ENCODE measurements at places on chromosomes 4 and X.

- no peak overlapping the region for H3K27ac ChIP-seq
- no peak overlapping the region for H3K4me3 ChIP-seq
- H3K4me1 ChIP-seq = no peaks in the 10 kb centered on the region
- no peaks in the 10 kb centered on the region for H3K27me3 ChIP-seq
- no peaks in the 10 kb centered on the region for H3K36me3 ChIP-seq
Observed at GRCh38 chr4:37715889-37716402, 29.8 kb upstream of the RELL1 start.

DNA sequence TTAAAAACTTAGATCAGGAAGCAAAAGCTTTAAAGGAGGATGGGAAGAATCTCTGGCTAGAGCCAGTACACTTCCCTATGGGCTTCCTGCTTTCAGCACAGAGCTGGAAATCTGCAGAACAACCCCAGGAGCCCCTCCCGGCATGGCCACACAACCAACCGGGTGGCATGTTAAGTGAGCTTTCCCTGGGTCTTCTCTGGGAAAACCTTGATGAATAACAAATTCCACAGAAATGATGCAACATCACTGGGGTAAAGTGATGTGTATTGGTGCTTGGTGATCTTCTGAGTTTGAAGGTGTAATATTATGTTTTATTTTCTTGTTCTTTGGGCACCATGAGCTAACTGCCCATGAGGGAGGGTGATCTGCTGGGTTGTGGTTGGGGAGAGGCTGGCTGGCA lies 22.1 kb downstream of the NHS start:
- no peak for DNase-seq
- no peaks in the 10 kb centered on the region for H3K36me3 ChIP-seq
- no peaks in the 10 kb centered on the region for H3K27me3 ChIP-seq
- H3K27ac ChIP-seq = no peak overlapping the region

- no peaks in the 10 kb centered on the region for H3K27me3 ChIP-seq
- DNase-seq = no peak
- no peak overlapping the region for H3K4me3 ChIP-seq
- no peaks in the 10 kb centered on the region for H3K36me3 ChIP-seq
- peaks cover 10% of the 10 kb centered on the region for H3K4me1 ChIP-seq
Observed at GRCh38 chr4:170091069-170091696, 1.4 kb upstream of the AADAT start.

DNA sequence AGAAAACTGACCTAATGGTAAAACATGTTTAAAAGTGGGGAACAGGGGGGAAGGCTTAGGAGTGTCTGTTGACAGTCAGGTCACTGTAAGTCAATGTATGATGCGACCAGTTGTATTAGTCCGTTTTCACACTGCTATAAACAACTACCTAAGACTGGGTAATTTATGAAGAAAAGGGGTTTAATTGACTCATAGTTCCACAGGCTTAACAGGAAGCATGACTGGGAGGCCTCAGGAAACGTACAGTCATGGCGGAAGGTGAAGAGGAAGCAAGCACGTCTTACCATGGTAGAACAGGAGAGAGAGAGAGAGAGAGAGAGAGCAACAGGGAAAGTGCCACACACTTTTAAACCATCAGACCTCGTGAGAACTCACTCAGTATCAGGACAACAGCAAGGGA lies 13.0 kb upstream of the PLAC1 start:
- no peaks in the 10 kb centered on the region for H3K4me1 ChIP-seq
- H3K36me3 ChIP-seq = no peaks in the 10 kb centered on the region
- H3K27me3 ChIP-seq = no peaks in the 10 kb centered on the region
- peak overlapping the region; percentile 31 for H3K27ac ChIP-seq
- H3K4me3 ChIP-seq = no peak overlapping the region

GRCh38 chr4:144356941-144357381 lies 216.4 kb upstream of the GYPA start:
- H3K4me3 ChIP-seq = no peak overlapping the region
- no peaks in the 10 kb centered on the region for H3K36me3 ChIP-seq
- no peak overlapping the region for H3K27ac ChIP-seq
- no peaks in the 10 kb centered on the region for H3K4me1 ChIP-seq
- no peak for DNase-seq

DNA sequence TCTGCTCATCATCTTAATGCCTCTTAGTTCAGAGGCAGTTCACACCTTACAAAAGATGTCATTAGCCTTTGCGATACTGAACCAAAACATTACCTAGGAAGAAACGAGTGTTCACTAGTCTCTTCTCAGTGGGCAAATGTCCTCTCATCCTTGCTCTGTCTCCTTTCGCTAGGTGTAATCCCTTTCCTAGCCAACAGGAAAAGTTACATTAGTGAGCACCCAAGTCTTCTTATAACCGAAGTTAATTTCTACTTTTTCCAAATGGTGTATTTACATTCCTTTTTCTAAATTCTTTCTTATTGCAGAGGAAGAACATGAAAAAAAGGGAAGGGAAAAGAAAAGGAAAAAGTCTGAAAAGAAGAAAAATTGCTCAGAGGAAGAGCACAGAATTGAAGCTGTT lies 46.9 kb downstream of the SMIM31 start:
- H3K36me3 ChIP-seq = no peaks in the 10 kb centered on the region
- no peaks in the 10 kb centered on the region for H3K4me1 ChIP-seq
- no peak for DNase-seq
- H3K4me3 ChIP-seq = no peak overlapping the region
- no peak overlapping the region for H3K27ac ChIP-seq

DNA sequence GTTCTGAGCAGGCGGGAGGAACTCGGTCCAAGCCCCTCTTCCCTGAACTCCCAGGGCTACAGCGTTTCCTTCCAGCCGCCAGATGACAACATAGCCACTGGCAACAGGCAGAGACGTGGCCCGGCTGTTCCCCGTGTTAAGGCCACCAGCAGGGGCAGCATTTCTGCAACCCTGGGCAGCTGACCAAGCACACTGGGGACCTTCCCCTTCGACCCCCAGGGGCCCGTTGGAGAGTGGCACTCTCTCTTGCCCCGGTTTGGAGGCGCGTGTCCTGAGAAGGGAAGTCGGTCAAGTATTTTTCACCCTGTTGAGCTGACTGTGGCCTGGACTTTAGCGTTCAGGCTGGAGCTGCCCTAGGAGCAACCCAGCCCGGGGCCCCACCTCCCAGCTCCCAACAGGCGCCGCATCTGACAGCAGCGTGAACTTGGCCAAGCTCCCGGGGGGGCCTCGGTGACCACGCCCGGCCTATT lies 37.6 kb downstream of the ZBTB49 start:
- no peaks in the 10 kb centered on the region for H3K27me3 ChIP-seq
- H3K4me3 ChIP-seq = no peak overlapping the region
- H3K4me1 ChIP-seq = peaks cover 10% of the 10 kb centered on the region
- no peak overlapping the region for H3K27ac ChIP-seq

DNA sequence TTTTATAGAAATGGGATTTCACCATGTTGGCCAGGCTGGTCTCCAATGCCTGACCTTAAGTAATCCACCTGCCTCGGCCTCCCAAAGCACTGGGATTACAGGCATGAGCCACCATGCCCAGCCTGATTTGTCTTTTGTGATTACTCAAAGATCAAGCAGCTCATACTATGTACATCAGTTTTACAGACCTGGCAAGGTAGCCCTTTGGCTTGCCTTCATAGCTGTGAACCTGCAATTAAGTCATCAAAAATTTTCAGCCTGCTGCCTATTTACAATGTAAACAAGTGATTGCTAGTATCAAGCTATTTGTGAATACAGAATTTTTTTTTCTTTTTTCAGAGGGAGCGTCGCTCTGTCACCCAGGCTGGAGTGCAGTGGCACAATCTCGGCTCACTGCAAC lies 46.2 kb downstream of the GSX2 start:
- H3K4me1 ChIP-seq = no peaks in the 10 kb centered on the region
- no peak for DNase-seq
- no peak overlapping the region for H3K27ac ChIP-seq
- H3K4me3 ChIP-seq = no peak overlapping the region
- H3K27me3 ChIP-seq = no peaks in the 10 kb centered on the region

DNA sequence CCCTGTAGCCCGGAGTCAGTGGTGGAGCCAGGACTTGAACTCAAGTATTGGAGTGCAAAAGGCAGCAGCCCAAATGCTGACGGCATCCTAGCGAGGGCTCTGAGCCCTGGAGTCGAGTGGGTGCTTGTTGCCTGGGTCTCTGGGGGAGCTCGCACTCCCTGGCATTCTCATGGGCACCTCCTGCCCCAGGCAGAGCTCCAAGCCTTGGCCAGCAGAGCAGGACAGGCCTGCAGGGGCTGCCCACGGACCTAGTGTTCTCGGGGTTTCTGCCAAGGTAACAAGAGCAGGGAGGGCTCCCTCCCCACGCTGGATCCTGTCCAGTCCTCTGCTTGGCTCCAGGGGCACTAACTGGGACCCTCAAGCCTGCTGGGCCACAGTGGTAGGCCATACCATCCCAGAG lies 17.6 kb upstream of the WFS1 start:
- H3K27ac ChIP-seq = no peak overlapping the region
- H3K4me3 ChIP-seq = no peak overlapping the region
- no peak for DNase-seq
- peaks cover 6% of the 10 kb centered on the region for H3K27me3 ChIP-seq

DNA sequence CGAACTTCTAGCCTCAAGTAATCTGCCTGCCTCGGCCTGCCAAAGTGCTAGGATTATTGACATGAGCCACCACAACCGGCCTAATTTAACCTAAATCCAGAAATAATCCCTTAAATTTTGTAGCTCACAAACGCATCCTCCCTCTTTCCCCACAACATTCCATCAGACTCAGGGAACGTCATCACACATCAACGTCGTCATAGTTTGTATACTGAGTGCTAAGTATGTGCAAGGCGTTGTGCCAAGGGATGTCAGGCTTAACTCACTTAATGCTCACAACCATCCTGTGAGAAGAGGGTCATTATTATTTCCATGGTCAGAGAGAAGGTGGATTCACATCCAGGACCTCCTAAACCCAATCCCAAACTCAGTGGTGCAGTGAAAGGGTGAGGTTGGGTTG lies 9.6 kb upstream of the GSX2 start:
- no peak for DNase-seq
- peaks cover 20% of the 10 kb centered on the region for H3K4me1 ChIP-seq
- H3K27ac ChIP-seq = no peak overlapping the region
- H3K36me3 ChIP-seq = no peaks in the 10 kb centered on the region
- no peak overlapping the region for H3K4me3 ChIP-seq

DNA sequence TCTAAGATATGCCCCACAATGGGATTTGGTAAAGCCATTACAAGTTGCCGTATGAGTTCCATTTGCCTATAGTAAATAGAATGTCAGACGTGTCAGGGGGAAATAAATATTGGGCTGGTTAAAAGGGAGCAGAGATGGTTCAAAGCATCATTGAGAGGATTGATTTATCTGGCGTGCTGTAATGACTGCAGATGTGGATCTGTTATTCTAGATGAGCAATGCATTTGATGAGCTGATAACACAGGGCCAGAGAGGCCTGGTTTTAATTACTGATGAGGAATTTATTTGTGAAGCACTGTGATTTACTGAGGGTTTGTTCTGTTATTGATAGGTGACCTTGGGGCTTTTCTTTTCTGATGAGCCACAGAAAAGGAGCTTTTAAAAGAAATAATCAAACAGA lies 62.5 kb downstream of the DACH2 start:
- H3K27ac ChIP-seq = no peak overlapping the region
- H3K27me3 ChIP-seq = no peaks in the 10 kb centered on the region
- no peaks in the 10 kb centered on the region for H3K4me1 ChIP-seq
- no peaks in the 10 kb centered on the region for H3K36me3 ChIP-seq

DNA sequence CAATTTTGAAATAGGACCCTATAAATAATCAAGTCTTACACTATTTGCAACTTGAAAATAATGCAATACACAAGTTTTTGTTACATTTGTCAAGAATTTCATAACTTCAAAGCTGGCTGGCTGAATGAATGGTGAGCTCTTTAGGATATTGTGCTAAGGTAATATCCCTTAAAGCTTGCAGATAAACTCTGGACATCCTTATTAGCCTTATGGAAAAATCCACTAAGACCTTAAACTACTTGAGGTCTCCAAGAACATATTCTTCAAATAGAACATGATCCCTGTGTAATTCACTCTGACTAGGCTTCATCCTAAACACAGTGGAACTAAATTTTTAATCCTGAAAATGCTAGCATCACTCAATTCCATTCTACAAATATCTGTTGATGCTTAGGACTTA lies 199.3 kb downstream of the PACRGL start:
- H3K27me3 ChIP-seq = no peaks in the 10 kb centered on the region
- H3K27ac ChIP-seq = no peak overlapping the region
- no peaks in the 10 kb centered on the region for H3K36me3 ChIP-seq
- no peak for DNase-seq
- H3K4me1 ChIP-seq = no peaks in the 10 kb centered on the region

- H3K27ac ChIP-seq = no peak overlapping the region
- peaks cover 8% of the 10 kb centered on the region for H3K27me3 ChIP-seq
- no peak overlapping the region for H3K4me3 ChIP-seq
- no peaks in the 10 kb centered on the region for H3K36me3 ChIP-seq
Observed at GRCh38 chrX:97199501-97199900, 315.8 kb downstream of the RPA4 start.

GRCh38 chr4:110135523-110135922 lies 62.9 kb downstream of the ELOVL6 start:
- H3K27ac ChIP-seq = no peak overlapping the region
- H3K36me3 ChIP-seq = no peaks in the 10 kb centered on the region
- no peaks in the 10 kb centered on the region for H3K4me1 ChIP-seq
- DNase-seq = no peak

DNA sequence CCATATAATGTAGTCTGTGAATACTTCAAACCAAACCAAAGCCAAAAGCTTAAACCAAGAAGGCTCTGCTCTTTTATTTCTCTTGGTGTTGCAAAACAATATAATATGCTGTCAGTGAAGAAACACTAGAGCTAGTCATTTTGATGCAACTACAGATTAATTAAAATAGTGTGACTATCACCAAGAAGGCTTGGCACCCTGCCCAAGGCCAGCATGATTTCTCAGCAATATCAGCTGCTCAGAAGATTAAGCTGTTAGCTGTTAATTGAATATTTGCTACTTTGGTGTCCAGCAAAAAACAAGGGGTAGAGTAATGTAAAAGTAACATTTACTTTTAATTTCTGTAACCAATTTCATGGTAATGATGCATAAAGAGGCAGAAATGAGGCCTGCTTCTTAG lies 104.9 kb upstream of the PRPS2 start:
- no peaks in the 10 kb centered on the region for H3K4me1 ChIP-seq
- no peaks in the 10 kb centered on the region for H3K36me3 ChIP-seq

DNA sequence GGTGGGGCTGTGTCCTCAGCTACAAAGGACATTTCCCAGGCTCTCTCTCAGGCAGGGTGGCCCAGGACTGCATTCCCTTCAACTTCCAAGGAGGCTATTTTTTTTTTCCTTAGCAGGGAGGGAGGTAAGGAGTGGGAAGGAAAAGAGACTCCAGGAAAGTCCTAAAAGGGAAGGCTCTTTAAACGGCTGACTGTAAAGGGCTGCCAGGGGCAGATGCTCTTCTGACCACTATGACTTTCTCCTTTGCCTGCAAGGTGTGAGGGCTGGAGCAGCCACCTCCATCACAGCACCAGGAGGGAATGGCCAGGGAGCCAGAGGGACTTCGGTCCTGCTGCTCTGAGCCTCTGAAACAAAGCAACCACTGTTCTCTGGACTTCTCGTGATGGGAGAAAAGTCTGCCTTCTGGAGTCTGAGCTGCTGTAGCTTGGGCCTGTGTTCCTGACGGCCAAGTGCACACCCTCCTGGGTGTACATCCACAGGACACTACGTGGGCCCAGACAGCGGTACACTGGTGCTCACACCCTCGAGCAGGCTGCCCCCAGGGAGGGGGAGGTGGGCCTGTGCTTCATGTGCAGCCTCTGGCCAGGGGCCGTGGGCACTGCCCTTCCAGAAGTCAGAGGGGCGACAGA lies 17.9 kb downstream of the NAT8L start:
- H3K27me3 ChIP-seq = no peaks in the 10 kb centered on the region
- H3K27ac ChIP-seq = no peak overlapping the region
- no peak overlapping the region for H3K4me3 ChIP-seq

- no peaks in the 10 kb centered on the region for H3K27me3 ChIP-seq
- no peak for DNase-seq
- peaks cover 34% of the 10 kb centered on the region for H3K4me1 ChIP-seq
- no peak overlapping the region for H3K27ac ChIP-seq
- peaks cover 6% of the 10 kb centered on the region for H3K36me3 ChIP-seq
Observed at GRCh38 chr4:123256901-123257300, 139.7 kb upstream of the SPRY1 start.

Data from heart right ventricle (tissue), 16 donors.